ENCODE measurements at places on chromosomes 7 and 10.

DNA sequence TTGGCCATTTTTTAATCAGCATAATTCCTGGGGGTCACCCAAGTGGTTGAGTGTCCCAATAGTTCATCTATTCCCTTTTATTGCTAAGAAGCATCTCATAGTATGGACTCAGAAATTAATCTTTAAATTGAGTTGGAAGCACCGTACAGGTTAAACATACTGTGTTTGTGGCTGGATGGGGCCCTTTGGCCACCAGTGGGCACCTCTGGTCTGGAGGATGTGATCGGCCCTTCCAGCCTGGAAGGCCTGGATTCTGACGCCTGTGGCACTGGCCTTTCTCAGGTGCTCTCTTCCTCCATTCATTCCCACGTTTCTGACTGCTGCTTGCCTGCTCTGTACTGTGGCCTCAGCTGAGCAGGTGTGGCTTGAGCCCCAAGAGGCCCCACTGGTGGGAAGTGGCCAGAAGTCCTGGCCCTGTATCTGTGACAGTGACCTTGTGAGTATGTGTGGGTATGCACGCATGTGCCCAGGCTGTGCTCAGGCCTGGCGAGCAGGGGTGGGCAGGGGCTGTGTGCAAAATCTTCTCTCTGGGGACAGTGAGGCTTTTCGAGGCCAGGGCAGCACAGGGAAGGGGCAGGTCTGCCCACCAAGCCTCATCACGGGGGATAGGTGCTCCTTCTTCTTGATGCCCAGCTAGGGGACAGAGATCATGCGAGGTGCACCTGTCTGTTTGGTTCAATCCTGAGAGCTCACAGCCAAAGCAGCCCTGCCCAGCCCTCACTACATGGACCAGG is 30.1 kb downstream of the LDB3 start:
- no peak for DNase-seq

GRCh38 chr7:106257752-106258151 is 27.0 kb downstream of the NAMPT start:
- no peak for DNase-seq

GRCh38 chr10:42609872-42610271 is 28.5 kb downstream of the ZNF33B start:
- DNase-seq, result no peak

- no peak for DNase-seq
Measured at GRCh38 chr7:102294589-102294988, 7.9 kb downstream of the SH2B2 start.

DNA sequence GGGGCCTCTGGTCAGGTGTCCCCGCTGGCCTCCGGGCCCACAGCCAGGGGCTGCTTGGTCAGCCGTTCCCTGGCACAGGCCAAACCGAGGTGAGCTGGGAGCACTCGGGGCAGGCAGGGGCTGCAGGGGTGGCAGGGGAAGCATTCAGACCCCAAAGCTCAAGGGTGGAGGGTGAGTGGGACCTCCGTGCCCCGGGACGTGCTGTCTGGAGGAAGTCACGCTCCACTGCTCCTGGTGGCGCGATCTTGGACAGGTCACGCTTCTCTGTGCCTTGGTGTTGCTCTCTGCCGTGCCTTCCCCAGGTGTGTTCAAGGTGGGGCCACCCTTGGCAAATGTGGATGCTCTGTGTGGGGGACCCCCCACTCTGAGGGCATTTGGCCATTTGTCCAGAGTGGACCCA is 24.6 kb upstream of the ELFN1 start:
- DNase-seq, result no peak

DNA sequence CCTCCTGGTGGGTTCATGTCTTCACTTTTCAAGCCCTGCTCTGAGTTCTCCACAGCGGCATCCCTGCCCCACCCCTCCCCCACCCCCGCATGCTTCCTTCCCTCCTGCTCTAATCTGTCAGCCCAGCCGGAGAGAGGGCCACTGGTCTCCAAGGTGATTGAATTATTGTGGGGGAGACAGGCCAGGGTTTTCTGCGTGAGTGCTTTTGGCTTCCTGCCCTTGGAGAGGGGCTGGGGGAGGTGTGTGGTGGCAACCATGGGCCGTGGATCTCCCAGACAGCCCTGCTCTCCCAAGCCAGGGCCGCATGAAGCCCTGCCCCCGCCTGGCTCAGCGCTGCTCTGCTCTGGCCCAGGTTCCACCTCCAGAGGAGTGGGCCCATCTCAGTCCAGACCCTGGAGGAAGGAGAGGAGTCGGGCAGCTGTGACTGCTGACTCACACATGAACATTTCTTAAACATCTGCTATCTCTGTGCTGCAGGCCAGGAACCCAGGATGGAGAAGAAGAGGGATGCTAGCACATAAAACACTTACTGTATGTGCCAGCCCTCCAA is 109.9 kb downstream of the ZMIZ1 start:
- no peak for DNase-seq

- no peak for DNase-seq
Measured at GRCh38 chr7:16498122-16498521, 28.5 kb upstream of the LRRC72 start.

DNA sequence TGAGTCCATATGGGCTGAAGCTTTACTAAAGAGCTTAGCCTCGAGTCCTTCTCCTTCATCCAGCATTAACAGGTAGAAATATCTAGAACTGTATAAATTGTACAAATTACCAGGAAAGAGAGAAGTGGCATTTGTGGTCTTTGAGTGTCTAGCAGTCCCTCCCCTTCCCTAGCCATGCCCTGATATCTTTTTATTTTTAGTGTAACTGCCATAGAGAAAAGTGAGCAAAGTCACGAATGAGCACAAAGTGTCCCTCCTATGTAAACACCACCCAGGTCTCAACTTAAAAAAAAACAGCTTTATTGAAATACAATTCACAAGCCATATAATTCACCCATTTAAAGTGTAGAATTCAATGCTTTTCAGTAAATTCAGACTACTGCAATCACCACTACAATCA is 339.0 kb upstream of the ZMIZ1 start:
- no peak for DNase-seq

DNA sequence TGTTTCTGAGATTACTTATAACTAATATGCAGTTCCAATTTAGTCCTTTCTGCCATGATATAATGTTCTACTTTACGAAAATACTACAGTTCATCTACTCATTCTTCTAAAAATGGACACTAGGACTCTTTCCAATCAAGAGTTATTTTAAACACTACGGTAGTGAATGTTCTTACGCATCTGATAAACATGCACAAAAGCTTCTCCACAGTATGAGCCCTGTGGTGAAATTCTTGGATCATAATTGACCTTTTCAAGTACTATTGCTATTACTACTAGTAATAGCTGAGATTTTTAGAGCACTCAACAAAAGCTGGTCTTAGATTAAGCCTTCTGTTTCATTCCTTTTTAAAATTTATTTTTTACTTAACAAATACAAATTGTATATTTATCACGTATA is 106.4 kb downstream of the CH25H start:
- DNase-seq, result no peak

DNA sequence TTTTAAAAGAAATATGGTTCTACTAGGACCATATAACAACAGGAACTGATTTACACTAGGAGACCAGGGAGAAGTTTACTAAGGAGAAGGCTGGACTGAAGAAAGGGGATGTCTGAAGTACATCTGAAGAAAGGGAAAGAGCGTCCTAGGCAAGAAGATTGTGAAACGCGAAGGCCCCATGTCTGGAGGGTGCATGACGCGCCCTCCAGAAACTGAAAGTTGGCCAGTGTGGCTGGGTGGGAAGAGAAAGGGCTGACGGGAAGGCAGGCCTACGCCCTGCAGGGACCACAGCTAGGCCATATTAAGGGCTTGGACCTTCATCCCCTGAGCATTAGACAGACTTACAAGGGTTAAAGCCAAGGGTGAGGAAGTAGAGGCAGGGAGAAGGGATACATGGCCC is 158.0 kb downstream of the TRIL start:
- no peak for DNase-seq

GRCh38 chr7:134842062-134842461 is 62.6 kb downstream of the CALD1 start:
- DNase-seq, result no peak

- no peak for DNase-seq
Measured at GRCh38 chr10:118171861-118172260, 125.1 kb upstream of the RAB11FIP2 start.

DNA sequence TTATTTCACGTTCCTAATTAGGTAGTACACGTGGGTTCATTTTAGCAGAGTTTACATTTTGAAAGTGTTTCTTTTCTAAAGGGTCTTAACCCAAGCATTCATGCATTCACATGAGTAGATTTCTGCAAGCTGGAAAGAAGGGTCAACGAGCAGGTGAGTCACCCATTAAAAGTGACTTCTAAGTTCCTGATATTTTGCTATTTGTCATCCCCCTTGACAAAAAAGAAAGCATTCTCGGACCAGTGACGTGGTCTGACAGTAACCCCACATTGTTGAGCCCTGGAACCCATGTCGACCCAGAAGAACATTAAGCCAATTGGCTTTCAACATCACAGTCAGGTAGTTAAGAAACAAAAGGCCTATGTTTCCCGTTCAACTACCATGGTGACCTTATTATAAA is 49.6 kb downstream of the ABCB5 start:
- no peak for DNase-seq

DNA sequence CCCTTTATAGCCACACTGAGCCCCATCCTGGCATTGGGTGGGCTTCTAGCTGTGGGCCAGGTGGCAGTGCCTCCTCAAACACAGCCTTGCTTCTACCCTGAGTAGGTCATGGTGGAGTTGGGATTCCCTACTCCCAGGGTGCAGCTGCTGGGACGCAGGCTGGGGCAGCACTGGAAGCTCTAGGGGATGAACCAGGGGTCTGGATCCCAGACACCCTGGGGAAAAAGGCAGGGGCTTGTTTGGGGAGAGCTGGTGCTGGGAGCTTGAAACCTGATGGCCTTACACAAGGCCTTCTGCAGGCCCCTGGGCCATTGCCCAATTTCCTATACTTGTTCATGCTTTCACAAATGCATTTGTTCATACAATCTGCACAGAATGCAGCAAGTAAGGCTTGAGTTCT is 103.7 kb upstream of the CTBP2 start:
- no peak for DNase-seq

DNA sequence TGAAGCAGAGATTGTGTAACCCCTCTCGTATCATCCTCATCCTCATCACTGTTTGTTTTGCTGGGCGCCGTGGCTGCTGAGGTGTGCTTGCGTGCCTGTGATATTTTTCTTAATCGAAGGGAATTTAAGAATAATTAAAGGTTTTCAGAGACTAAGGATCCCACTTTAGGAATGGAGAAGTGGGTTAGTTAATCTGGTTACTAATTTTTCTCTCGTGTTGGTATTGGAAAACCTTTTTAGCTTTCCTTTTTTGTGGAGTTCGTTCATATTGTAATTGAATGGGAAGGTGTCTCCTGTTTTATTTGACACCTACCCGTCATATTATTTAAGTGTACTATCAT is 1.3 kb downstream of the UBN2 start:
- DNase-seq, result no peak

DNA sequence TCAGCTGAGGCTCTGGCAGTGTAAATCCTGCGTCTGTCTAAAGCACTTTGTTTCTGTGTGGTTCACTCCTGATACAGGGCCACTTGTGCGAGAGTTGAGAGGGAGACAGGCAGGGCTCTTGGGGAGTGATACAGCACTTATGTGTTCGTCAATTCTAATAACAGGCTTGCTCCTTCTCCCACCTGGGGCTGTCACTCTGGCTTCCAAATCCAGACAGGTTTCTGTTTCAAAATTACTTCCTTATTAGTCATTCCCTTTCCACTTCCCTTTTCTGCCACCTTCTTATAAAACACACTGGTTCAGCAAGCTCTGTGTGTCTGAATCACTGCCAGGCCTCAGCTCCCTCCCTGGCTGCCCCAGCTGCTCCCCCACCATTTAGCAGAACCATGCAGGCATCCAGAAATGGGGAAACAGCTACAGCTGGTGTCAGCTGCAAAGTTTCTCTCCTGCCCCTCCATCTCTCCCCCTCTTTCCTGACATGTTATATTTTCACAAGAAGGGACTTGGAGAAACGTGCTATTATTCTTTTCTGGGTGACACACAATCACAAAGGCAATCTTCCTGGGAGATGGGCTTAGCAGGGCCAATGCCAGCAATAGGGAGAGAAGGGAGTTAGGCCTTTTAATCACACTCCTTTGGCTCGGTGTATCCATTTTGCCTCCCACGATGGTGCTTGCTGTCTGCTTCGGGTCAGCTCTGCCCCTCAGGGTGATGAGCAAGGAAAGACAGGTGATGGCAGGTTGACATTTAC is 58.4 kb upstream of the ZNRF2 start:
- DNase-seq, result no peak

DNA sequence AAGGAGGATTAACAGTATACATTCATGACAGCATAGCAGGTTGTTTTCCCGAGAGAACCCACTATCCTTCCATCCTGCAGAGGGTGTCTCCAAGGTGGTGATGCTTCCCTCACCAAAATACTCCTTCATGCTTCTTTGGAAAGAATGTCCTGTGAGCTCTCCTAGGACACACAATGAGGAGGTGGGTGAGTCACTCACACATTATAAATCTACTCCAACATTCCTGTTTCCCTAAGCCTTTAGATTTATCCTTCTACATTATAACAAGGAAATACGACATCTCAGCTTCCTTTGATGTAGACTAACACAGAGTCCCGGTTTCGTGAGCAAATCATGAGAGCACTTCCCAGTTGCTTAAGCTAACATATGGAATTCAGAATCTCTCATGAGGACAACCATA is 689.7 kb upstream of the CELF2 start:
- no peak for DNase-seq

DNA sequence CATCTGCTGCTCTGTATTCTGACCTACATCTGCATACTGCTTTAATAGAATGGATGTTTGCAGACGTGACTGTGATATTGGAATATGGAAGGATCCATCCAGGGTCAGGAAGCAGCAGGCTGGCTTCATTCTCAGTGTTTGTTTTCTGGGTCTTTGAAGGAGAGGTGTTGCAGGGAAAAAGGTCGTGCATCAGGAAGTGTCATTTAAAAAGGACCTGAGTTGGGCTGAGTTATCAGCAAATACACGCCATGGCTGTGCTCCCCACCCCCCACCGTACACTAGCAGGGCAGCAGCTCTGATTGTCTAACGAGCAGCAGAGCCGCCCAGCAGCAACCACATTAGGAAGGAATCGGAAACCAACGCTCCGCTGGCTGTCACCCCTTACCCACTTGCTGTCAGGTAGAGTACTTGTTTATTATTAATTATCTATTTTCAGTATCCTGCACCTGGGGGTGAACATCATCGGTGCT is 63.1 kb upstream of the STEAP1B start:
- no peak for DNase-seq
